ENCODE measurements at places on chromosomes 16 and 17. TPM values are rescaled to one million over a fixed set of nuclear protein-coding genes. Genes with fewer than 3 reads are reported as not detected.

NPW gene
- 1.5 TPM for total RNA-seq

MGAT5B gene
- total RNA-seq = not detected

- no peak for DNase-seq
These were observed 22.8 kb downstream of the NUP85 start for GRCh38 chr17:75228305-75228704.

KCNJ2 gene
- total RNA-seq = 0.42 TPM

Measured in natural killer cell treated with Interleukin-12 subunit alpha and Interleukin-12 subunit beta and Interleukin-15 and Interleukin-18, amount 100 ng/mL, for 72 hours (primary cell).